ENCODE measurements at places on chromosomes 12 and 14.
A peak's percentile ranks its signal among the peaks of the same experiment; 100 is the strongest.

- DNase-seq, result no peak
Observed at GRCh38 chr14:87898301-87898700, 94.7 kb downstream of the GALC start.

GRCh38 chr12:62232143-62232729 lies 28.0 kb upstream of the USP15 start:
- no peak for DNase-seq

- no peak for DNase-seq
Observed at GRCh38 chr12:104172570-104172947, 34.5 kb upstream of the NFYB start.

- DNase-seq, result no peak
Observed at GRCh38 chr12:56528846-56529245, 7.2 kb downstream of the RBMS2 start.

- no peak for DNase-seq
Observed at GRCh38 chr12:68975811-68976210, 42.8 kb upstream of the CPM start.

DNA sequence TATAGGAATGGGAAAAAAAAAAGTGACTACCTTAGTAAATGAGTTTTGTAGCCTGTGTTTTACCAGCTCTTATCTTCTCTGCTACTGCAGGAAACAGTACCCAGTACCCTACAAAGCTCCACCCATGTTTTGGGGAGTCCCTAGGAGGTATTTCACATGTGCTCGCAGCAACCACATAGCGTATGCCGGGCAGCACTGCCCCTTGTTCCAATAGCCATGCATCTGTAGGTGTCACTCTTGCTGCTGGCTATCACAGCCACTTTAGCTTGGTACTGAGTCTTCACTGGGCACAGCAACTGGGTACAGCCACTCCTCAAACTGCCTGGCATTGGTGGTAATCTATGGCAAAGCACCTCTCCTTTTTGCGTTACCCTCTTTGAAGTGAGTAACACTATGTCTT lies 2.0 kb upstream of the MDM1 start:
- DNase-seq, result no peak

GRCh38 chr14:87013583-87013982 lies 979.4 kb downstream of the GALC start:
- no peak for DNase-seq

GRCh38 chr12:13275241-13276085 lies 78.9 kb downstream of the EMP1 start:
- DNase-seq, result no peak

GRCh38 chr12:40033242-40033630 lies 72.6 kb downstream of the SLC2A13 start:
- no peak for DNase-seq

DNA sequence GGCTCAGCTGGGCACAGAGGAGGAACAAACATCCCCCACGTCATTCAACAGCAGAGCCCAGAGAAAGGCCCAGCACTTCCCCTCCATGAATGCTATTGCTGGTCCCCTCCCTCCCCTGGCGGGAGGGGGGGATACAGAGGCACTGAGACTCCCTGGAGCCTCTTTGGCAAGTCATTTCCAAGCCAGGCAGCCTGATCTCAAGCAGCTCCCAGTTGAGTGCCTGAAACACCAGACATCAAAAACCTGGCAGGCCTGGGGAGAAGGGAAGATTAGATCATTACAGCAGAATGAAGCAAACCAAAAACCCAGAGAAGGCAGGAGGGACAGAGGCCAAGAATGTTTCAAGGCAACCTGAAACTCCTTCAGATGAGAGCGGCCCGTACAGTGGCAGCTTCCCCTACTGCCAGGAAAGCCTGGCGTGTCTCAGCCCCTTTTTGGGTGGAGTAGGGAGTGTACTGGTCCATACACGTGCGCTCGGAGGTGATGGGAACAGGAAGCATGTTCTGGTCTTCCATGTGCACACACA lies 92.1 kb downstream of the LRRC74A start:
- no peak for DNase-seq

DNA sequence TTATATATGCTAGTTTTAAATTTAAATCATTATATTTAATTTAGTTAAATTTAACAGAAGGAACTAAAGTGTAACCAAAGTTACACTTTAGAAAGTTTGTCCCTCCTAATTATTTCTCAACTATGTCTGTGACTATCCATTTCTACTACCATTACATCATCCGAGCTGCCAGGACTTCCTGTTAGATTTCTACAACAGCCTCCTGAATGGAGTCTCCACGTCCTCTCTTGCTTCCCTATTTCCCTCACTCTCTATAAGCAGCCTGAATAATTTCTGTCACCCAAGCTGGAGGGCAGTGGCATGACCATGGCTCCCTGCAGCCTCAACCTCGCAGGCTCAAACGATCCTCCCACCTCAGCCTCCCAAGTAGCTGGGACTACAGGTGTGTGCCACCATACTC lies 84.1 kb downstream of the TTC7B start:
- no peak for DNase-seq

DNA sequence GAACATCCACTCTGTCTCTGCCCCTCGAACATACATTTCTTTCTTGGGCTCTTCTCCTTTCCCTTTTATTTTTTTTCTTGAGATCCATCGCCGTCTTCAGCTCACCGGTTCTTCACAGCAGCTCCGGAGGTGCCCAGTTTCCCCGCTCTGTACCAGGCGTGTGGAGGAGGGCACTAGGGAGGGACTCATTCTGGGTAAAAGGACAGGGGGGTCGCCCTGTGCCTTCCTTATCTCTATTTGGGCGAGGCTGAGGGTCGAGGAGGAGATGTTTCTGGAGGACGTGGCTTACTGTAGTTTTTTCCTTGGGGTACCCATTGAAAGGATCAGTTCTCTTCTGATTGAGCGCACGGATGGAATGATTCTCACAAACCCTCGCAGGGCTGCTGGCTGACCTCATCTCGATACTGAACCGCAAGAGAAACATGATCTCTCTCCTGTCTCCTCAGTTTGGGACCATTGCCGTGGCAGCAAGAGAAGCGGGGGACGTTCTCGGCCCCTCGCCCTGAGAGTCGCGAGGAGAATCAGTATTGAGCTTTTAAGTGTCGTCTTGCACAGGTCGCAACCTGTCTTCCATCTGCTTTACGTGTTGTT lies 386 bp downstream of the LIN52 start:
- no peak for DNase-seq

DNA sequence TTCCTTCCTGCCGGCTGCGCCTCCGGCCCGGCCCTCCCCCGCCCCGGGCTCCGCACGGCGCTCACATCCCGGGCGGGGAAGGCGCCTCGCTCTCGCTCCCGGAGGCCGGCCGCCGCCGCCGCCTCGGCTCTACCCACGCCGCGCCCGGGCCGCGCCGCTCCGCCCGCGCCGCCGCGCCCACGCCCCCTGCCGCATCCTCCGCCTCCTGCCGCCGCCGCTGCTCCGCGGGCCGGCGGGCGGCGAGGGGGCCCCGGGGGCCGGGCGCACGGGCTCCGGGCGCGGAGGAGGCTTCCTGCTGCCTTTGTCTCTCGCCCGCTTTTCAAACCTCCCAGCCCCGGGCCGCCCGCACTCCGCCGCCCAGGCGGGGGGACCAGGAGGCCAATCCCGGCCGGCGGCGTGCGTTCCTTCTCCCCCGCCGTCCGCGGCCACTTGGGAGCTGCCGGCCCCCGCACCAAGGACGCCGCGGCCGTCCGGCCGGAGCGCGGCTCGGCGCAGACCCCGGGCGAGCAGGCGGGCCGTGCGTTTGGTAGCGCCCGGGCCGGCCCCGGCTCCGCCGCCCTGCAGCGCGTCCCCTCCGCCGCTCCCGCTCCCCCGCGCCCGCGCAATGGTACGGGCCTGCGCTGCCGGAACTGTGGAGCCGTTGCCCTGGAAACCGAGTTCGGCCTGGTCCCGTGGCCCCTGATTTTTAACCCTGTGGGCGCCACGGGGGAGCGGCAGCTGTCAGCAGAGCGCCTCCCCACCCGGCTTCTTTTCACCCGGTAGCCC lies at the start of gene FBXL14:
FBXL14 (minus strand) TSS at position 321 of the 765 bp plus-strand sequence. CDS start 515 bp downstream, outside the sequence.
- peak; percentile 77 for DNase-seq

- no peak for DNase-seq
Observed at GRCh38 chr14:105465209-105466031, 9.2 kb upstream of the CRIP2 start.

DNA sequence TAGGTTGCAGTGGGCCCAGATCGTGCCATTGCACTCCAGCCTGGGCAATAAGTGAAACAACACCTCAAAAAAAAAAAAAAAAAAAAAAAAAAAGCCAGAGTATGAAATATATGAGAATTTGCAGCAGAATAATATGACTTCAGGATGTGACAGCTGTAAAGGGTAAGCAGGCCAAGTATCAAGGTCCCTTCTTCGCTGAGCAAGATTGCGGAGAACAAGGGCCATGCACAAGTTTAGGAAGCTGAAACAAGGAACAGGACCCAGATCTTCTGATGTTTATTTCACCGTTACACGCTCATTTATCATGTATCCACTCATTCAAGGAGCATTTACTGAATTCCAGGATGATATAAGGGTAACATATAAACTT lies 659 bp upstream of the FOXJ2 start:
- DNase-seq, result no peak

GRCh38 chr12:107684990-107685359 lies 624 bp upstream of the PWP1 start:
- DNase-seq, result no peak

DNA sequence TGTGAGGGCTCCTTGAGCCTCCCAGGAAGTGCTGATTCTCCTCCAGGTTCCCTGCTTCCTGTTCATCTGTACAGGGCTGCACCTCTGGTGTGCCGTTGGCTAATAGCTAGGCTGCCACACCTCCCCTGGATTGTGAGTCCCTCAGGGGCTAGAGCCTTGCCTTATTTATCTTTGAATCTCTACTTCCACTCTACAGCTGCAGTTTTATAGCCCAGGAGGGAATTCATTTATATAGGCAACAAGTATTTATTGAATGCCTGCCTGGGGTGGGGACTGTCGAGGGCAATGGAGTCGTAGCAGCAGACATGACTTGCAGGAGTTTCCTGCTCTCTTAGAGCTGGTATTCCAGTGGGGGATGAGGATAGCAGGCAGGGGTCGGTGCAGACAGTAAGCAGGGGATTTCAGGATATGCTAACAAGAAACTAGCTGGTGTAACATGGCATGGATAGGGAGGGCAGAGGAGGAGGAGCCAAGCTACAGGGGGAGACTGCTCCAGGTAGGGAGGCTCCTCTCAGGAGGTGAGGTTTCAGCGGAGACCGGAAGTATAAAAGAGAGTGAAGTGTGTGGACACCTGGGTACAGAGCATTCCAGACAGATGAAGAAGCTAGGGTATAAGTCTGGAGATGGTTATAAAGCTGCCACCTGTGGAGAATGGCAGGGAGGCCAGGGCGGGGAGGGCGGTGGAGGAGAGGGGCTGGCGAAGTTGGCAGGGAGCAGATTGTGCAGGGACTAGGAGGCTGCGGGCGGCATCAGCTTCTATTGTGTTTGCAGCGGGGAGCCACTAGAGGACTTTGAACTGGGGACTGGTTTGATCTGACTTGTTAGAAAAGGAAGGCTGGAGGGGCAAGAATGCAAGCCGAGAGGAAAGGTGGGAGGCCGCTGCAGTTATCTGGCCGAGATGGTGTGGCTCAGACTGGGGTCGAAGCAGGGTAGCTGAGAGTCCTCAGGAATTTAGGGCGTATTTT lies 17.2 kb downstream of the USP30 start:
- no peak for DNase-seq

- DNase-seq, result peak; percentile 58
Observed at GRCh38 chr12:49777800-49778748, 36.7 kb downstream of the TMBIM6 start.

DNA sequence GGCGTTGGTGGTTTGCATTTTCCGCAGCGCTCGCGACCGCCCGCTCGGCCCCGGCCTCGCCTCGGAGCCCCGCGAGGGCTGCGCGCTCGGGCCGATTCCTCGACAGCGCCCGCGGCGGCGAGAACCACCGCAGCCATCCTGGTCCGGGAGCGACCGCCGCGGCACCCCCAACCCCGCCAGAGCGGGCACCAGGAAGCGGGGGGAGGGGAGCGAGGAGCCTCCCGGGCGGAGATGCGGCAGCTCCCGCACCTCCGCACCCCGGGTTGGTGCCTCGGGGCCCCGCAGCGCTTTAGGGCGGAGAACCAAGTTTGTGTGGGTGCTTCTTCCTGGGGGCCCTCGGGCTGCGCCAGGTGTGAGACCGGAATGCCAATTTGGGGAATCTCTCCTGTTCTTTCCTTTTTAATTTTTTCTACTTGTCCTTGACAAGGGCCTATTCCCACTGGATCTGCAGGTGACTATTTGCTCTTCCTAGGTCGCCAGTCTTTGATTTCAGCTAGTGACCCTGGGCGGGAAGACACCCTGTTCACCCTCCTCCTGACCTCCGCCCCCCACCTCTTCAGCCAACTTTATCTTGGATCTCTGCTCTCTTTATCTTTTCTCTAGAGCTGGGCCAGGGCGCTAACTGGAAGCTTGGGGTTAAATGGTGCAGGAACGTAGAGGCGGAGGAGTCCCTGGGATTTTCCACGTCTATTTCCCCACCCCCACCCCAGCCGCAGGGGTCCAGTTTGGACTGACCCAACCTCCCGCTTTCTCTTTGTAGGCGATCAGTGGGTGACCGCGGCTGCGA lies at the start of gene SOCS2:
SOCS2 (plus strand) TSS at position 751 of the 787 bp plus-strand sequence. CDS start 223 bp downstream, outside the sequence.
- no peak for DNase-seq

GRCh38 chr14:24135584-24135833 lies 485 bp upstream of the PSME1 start:
- DNase-seq, result no peak

GRCh38 chr12:94282675-94283074 lies 134.3 kb downstream of the PLXNC1 start:
- no peak for DNase-seq

GRCh38 chr12:85968606-85969005 lies 94.5 kb downstream of the NTS start:
- DNase-seq, result no peak

- no peak for DNase-seq
Observed at GRCh38 chr12:56989861-56990610, 16.3 kb downstream of the ZBTB39 start.

DNA sequence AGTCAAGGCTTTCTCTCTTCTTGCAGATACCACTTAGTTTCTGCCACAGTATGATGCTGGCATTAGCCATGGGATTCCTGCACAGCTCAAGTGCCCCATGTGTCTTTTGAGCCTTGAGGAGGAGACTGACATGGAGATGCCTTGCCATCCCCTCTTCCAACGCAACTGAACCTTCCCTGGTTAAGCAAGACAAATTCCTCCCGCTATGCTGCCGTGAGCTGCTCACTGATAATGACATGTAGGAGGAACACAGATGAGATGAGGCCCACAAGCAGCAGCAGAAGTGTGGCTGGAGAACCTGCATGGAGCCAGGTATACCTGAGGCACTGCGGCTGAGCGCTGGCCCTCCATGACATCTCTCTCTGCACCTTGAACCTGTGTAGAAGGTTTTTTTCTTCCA lies 15.4 kb upstream of the PPP1R1A start:
- DNase-seq, result no peak
